NCI-H2171 treated with DMSO at 0.1 percent for 48 hours (cell line): ENCODE measurements at places on chromosomes 12 and 14.
A peak's percentile ranks its signal among the peaks of the same experiment; 100 is the strongest.

- DNase-seq: peak; percentile 24
Measured at GRCh38 chr12:25262389-25263074, 11.8 kb upstream of the KRAS start.

DNA sequence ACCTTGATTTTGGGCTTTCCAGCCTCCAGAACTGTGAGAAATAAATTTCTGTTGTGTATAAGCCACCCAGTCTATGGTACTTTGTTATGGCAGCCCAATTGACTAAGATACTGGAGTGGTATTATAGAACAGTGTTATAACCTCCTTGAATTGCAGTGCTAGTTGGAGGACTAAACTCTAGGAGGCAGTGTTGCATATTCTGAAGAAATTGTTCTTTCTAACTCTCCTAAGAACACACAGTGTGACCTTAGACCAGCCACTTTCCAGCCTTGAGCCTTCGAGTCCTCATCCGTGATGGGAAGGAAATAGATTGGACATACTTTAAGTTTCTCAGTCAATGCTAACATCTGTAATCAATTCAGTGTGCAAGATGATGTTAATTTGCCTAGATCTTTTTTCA, 22.4 kb upstream of the LRRC10 start:
- DNase-seq: no peak

GRCh38 chr12:110254971-110255540, 26.0 kb upstream of the ATP2A2 start:
- DNase-seq: no peak

- no peak for DNase-seq
Measured at GRCh38 chr12:15200641-15201040, 20.6 kb downstream of the RERG start.

DNA sequence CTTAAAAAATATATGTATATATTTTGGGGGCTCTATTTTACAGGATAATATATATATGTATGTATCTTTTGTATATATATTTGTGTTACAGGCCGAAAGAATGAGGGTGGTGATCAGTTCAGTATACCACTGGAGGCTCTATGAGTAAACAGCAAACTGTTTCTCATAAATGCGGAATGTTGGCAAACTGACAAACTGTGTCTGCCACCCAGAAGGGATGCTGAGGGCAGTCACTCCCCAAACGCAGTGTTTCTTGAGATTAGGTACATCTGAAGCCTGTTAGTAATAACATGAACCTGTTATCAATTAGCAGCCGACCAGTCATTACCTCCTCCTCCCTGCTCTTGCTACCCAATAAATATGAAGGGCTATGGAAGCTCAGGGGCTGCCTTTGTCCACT, 20.8 kb downstream of the TNFAIP2 start:
- no peak for DNase-seq
